Testis (tissue), 5 donors: ENCODE measurements at places on chromosomes 11 and 22. TPM values are rescaled to one million over a fixed set of nuclear protein-coding genes. Genes with fewer than 3 reads are reported as not detected.
A peak's percentile ranks its signal among the peaks of the same experiment; 100 is the strongest.

The TMEM135 gene
- 42.1 TPM for total RNA-seq

GRCh38 chr11:76668362-76669155 is 2.0 kb downstream of the LRRC32 start:
- no peak for DNase-seq

The C1QTNF6 gene
- 12.6 TPM for total RNA-seq

GRCh38 chr22:23282089-23282501 is 101.8 kb downstream of the BCR start:
- peak; percentile 69 for DNase-seq

DNA sequence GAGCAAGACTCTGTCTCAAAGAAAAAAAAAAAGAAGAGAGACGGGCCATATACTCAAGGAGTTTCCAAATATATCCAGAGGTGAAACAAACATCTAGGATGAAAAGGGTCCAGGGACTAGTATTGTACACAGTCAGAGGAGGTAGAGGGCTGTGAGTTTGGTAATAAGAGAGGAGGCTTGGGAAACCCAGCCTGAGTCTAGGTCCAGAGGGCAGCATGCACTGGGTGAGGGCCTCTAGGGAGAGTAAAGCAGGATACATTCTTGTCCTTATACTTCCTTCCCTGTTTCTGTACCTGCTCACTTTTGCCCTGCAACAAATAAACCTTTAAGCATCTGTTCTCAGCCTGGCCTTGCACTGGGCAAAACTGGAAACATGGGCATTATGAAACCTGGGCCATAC is 31.5 kb downstream of the STIM1 start:
- no peak for DNase-seq

DNA sequence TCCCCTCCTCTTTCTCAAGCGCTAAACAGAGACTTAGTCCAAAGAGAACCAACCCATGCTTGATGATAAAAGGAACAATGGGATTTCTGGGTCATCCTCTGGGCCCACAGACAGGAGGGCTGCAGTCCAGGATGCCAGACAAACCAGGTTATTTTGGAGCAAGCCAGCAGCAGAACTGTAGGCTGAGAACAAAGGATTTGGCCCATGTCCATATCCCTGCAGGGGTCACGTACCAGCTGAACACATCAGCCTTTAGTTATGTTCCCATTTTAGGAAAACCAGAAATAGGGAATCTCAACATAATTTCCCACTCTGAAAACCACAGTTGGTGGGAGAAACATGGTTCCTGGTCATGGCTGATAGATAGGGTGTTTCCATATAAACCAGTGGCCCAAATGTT is 533.6 kb upstream of the CADM1 start:
- no peak for DNase-seq

DNA sequence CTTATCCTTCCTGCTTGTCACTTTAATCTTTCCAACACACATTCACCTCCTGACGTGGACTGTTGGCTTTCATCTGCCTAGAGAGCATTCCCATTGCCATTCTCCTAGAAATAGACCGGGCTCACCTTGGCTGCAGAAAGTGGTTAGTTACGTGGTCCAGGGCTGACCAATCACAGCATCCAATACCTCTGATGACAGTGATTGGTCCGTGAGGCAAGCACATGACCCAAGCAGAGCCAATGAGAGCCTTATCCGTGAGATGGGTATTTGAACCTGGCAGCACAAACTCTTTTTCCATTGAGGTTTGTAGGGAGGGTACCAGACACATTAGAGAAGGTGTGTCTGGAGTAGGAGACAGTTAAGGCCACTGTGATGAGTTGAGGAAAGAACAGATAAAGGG is 85.8 kb downstream of the MIAT start:
- peak; percentile 70 for DNase-seq

DNA sequence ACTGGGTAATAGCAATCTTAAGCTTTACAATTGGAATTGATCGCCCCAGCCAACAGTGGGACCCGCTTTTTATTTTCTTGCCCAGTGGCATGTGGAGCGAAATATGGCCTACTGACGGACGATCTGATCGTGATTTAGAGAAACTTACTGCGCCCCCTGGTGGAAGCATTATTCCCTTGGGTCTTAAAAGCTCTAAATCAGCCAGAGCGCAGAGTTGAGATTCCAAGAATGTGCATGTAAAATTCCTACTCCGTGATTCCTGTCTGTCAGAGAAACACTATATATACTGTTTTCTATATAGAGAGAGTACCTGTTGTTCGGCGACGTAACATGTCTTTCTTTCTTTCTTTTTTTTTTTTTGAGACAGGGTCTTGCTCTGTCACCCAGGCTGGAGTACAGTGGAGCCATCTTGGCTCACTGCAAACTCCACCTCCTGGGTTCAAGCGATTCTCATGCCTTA is 3.7 kb upstream of the DPF2 start:
- DNase-seq = peak; percentile 98

GRCh38 chr11:19599681-19600080 is 113.0 kb upstream of the NAV2 start:
- no peak for DNase-seq

DNA sequence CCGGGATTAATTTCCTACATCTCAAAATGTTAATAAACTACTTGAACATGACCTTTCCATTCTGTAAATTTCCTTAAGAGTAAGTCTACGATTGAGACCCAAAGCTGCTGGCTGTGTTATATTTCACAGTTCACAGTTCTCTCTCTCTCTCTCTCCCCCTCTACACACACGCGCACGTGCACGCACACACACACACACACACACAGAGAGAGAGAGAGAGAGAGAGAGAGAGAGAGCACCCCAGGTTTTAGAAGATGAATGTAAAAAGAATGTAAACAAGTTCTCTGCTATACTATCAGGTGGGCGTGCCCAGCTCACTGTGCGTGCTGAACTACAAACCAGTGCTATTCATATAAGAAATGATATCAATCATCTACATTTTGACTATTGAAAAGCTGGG is 3.3 kb downstream of the BDNF start:
- DNase-seq = no peak

DNA sequence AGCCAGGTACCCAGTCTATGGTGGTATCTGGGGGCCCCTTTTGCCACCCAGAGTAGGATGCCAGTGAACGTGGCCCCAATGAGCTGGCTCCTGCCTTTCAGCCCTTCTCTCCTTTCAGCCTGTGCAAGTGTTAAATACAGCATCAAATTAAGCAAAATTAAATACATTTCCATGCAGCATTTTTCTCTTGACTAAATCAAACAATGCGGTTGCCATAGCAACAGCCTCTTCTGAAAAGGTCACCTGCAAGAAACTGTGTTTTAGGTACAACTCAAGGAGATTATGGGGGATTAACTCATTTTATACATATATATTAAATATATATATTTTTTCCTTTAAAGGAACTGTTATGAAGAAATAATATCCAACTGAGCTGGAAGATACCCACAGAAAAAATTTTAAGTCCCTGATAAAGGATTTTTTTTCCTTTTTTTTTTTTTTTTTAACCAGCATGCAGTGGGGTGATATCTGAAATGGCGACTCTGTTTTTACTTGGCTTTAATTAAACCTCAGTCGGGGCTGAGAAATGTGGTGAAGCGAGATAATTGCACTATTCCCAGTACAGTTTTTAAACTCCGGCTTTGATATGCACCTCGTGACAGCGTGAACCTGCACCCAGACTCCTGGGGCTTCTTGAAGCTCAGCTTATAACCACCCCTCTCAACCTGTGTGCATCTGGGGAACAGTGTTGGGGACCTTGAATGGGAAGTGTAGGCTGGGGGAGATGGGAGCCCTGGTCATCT is 115.3 kb downstream of the PKNOX2 start:
- DNase-seq = no peak

GRCh38 chr11:134464196-134464595 is 52.2 kb upstream of the B3GAT1 start:
- DNase-seq = peak; percentile 22

GRCh38 chr11:85257837-85258236 is 369.3 kb downstream of the DLG2 start:
- DNase-seq = no peak

The LRRC10B gene
- total RNA-seq = 6.4 TPM

DNA sequence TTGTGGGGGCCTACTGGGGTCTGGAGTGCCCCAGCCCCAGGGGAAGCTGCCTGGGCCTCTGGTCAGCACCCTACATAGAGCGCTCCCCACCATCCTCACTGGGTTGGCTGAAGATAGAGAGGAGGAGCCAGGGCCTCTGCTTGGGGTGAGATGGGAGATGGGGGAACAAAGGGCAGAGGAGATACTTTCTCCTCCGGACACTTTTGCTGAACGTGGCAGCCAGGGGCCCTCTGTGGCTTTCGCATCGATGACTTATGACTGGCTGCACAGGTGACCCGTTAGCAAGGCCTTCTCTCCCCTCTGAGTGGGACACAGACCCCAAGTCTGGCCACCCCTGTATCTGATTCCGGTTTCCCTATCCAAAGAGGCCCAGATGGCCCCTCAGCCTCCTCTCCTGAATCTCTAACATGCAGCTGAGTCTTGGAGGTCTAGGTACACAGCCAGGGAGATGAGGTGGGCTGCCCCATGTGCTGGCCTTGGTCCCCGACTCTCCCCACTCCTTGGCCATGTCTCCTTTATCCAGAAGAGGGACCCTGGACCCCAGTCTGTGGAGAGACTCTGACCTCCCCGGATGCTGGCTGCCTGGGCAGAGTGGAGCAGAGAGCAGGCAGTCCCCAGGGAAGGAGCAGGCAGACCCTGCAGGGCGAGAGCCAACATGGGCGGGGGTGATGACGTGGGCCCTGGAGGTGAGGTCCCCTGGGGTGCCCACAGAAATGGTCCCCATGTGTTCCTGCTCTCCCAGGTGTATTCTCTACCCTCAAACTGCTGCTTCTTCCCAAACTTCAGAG is 59.3 kb upstream of the NECTIN1 start:
- no peak for DNase-seq

The FGF19 gene
- 0.31 TPM for total RNA-seq

DNA sequence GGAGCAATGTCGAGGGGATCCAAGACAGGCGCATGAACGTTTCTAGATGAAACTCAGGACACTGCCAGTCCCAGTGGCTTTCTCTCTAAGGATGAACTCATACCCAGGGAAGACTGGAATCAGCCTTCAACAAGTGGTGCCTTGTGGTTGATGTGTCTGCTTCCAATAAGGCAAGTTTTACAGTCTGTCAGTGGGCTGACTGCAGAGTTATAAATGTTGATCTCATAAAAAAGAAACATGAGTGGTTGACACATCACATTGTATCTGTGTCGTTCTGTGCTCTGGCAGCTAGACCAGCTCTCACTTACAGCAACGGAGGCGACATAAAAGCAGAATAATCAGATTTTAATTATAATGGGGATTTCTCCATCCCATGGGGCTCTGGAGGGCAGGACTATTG is 96.7 kb downstream of the SNX19 start:
- DNase-seq = no peak

The MMP8 gene
- 2.0 TPM for total RNA-seq

DNA sequence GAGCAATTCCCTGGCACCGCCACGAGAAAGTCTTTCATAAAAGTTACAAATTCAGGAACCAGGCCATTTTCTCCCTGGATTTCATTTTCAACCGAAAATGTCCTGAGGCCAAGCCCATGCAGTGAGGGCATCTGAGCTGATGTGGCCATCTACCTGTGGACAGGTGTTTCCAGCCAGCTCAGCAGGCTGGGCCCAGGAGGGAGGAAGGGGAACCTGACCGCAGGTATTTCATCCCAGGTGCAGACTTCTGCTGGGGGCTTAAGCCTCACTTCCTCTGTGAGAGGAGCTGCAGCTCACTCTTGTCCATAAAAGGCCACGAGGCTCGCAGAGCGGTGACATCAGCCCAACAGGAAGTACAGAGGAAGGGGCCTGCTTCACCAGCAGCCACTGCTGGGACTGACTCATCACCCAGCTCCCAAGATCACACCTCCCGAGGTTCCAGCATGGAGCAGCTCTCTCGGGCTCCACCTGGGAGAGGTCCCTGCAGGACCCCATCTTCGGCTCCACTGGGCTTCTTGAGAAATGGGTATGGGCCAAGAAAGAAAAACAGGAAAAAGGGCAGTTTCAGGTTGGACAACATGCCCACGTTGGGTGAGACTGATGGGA is 56.4 kb downstream of the MYH9 start:
- DNase-seq = peak; percentile 68

GRCh38 chr22:48898524-48899250 is 929.0 kb downstream of the BRD1 start:
- DNase-seq = no peak

DNA sequence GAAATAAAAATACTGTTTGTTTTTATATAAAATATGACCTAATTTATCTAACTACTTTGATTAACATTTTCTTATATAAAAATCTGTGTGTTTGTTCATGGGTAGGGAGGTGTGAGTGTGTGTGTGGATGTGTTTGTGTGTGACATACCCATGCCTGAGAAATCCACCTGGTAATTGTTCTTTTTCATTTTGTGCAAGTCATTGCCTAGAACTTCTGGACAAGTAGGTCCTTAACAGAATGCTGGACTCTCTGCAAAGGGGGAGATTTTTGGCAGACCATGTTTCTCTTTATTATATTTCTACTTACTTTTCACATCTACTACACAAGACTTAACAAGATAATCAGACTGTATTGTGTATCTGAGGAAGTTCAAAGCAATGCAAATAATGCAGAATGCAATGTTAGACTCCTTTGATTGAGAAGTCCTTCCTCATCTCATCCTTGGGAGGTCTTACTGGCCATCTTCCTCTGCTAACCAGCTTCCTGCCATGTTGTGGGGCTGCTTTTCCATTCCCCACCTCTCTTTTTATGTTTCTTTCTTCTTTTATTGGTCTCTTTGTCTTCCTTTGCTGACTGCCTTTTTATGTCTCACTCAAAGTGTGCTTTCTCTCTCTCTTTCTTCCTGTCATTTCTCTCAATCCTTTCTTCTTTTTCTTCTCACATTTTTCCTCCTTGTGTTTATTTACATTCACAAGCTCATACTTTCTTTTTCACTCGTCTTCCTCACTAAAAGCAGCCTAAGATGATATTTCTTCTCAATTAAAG is 1017.0 kb upstream of the CNTN5 start:
- DNase-seq = no peak

DNA sequence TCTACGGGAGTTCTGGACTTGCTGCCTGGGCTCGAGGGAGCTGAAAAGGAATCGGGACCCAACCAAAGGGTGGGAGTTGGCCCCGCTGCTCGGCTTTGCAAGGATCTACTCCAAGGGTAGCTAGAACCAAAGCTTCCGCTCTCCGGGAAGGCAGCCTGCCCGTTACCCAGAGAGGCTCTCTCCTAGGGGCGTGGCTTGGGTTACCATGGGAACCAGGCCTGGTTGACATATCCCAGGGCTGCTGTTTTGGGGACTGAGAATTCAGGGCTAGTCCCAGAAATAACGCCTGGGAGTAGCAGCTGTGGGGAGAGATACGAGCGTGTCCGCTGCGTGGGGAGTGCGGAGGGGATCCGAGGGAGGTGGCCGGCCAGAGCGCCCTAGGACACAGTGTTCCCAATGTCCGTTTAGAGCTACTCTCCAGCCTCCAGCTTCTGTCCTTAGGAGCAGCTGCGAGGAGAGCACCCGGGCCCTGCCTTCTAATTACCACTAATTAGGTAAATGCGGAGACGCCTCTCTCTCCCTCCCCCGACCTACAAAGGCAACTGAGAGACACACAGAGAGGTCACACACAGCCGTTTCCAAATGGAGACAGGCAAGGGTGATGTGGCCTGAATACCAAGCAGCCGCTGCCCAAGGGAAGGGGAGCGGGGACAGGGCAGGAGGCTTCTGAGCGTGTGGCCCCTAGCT is 141.6 kb upstream of the CADM1 start:
- peak; percentile 91 for DNase-seq

The EHF gene
- total RNA-seq = 0.24 TPM
